ENCODE measurements at places on chromosomes 2 and 18. TPM values are rescaled to one million over a fixed set of nuclear protein-coding genes. Genes with fewer than 3 reads are reported as not detected.

The FAM237A gene
- not detected for total RNA-seq

The NOSTRIN gene
- total RNA-seq = not detected

The SOX11 gene
- total RNA-seq = 11.9 TPM

The LOXHD1 gene
- total RNA-seq = not detected

The METTL21A gene
- total RNA-seq = 8.6 TPM

The RIT2 gene
- not detected for total RNA-seq

The PRKD3 gene
- total RNA-seq = 96.1 TPM

The ITGA6 gene
- 14.3 TPM for total RNA-seq

The APCDD1 gene
- not detected for total RNA-seq

Data from smooth muscle cell of the umbilical artery (primary cell).